Hematopoietic multipotent progenitor cell treated with erythropoietin and hydrocortisone succinate and interleukin-3 and kit ligand, for 17 days (in vitro differentiated cells): ENCODE measurements at places on chromosomes 6 and 20.

DNA sequence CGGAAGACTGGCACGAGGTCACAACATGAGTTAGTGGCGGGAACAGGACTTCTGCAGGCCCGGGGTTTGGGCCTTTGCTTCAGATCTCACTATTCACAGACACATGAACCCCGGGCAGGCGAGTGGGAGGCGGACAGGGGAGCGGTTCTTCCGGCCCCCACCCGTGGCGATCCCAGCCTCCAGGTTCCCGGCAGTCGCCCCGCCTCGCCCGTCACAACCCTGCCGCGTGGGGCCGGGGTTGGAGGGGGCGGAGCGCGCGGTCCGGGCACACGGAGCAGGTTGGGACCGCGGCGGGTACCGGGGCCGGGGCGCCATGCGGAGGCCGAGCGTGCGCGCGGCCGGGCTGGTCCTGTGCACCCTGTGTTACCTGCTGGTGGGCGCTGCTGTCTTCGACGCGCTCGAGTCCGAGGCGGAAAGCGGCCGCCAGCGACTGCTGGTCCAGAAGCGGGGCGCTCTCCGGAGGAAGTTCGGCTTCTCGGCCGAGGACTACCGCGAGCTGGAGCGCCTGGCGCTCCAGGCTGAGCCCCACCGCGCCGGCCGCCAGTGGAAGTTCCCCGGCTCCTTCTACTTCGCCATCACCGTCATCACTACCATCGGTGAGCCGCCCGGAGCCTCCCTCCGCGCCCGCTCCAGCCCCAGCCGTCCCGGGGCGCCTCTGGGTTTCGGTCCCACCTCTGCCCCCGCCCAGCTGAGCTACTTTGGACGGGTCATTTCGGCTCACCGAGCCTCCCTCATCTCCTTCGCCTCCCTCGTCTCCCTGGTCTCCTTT is at the start of gene KCNK15:
TSS of gene KCNK15 (plus strand) at position 268 of the 769 bp plus-strand sequence. CDS start at position 314, 46 bp downstream.
- no peak for DNase-seq

- no peak for DNase-seq
Measured at GRCh38 chr6:5680095-5680494, 326.6 kb downstream of the NRN1 start.

GRCh38 chr6:134517145-134517658 is 199.3 kb upstream of the SGK1 start:
- no peak for DNase-seq

GRCh38 chr20:57664924-57665588 is 44.8 kb downstream of the PMEPA1 start:
- DNase-seq: no peak

DNA sequence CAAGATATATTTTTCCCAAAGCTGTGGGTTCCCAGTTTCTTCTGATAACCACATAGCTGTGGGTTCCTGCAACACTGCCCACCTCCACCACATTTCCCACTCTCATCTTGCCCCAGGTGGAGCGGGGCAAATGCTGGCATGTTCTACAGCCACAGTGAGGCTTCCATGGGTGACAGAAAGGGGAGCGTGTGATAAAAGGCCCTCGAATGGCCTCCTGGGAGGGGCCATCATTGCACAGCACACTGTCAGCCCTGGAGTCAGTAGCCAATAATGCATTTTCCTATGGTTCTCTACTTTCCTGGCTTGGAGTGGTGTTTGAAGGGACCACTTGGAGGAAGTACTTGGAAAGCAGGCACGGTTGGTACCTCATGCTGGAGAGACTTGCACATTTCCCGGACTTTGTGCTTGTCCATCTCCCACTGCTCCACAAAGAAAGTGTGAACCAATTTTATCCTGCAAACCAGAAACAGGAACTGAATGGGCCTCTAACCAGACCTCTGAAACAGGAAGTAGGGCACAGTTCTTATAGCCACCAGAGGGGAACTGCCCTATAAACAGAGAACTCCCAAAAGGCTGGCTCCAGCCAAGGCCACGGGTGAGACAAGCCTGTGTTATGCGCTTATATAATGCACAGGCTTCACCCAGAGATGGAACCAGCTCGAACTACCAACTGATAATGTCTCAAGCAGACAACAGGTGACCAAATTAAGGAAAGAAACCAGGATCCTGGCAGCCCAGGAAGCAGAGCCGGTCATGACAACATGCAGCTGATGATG is 8.6 kb downstream of the MAP3K5 start:
- no peak for DNase-seq

GRCh38 chr6:118558464-118559217 is 10.5 kb downstream of the PLN start:
- no peak for DNase-seq

DNA sequence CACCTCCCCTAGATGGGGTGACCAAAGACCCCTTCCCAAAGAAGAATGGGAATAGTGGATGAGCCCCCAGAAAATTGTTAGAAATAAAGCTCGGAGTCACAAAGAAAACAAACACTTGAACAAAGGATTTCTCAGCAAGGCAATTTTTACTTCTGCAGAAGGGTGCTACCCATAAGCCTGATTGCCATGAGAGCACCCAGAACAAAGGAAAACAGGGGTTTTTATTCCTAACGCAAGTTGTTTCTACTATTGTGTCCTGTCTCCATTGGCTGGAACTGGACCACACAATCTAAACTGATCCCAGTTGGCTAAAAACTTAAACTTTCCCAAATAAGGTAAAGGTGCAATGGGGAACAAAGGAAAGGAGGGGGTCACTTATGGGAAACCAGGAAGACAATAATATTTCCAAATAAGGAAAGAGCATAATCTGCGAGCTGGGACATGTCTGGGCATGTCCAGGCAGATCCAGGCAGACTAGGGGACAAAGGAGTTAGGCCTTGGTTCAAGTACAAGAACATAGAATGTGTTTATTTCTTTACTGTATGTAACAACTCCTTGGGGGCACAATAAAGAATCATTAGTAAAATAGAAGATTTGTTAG is 20.0 kb downstream of the HLA-B start:
- DNase-seq: no peak

GRCh38 chr6:162345051-162345511 is 382.5 kb downstream of the PRKN start:
- DNase-seq: no peak

DNA sequence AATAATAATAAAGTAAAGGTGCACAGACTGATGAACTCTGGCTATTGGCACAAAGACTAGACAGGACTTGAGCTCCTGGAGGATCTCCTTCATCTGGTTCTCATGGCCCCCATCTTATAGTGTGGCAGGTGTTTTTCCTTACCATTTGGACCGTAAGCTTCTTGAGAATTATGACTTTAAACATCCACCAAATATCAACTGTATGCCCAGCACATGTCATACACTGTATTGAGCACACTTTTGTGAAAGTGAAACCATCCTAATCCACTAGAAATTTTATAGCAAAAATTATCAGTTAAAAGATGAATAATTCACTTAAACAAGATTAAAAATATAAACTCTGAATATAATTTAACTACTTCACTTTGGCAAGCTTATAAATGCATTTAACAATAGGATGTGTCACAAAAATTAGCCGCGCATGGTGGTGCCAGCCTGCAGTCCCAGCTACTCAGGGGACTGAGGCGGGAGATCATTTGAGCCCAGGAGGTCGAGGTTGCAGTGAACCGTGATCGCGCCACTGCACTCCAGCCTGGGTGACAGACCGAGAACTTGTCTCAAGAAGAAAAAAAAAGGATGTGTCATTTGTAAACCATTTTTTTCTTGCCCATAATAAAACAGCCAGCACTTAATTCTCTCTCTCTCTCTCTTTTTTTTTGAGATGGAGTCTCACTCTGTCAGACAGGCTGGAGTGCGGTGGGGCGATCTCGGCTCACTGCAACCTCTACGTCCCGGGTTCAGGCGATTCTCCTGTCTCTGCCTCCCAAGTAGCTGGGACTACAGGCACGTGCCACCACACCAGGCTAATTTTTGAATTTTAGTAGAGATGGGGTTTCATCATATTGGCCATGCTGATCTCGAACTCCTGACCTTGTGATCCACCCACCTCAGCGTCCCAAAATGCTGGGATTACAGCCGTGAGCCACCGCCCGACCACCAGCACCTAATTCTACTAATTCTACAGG is 9.1 kb downstream of the HIVEP2 start:
- DNase-seq: no peak

GRCh38 chr6:133871131-133871530 is 17.8 kb upstream of the TCF21 start:
- no peak for DNase-seq

DNA sequence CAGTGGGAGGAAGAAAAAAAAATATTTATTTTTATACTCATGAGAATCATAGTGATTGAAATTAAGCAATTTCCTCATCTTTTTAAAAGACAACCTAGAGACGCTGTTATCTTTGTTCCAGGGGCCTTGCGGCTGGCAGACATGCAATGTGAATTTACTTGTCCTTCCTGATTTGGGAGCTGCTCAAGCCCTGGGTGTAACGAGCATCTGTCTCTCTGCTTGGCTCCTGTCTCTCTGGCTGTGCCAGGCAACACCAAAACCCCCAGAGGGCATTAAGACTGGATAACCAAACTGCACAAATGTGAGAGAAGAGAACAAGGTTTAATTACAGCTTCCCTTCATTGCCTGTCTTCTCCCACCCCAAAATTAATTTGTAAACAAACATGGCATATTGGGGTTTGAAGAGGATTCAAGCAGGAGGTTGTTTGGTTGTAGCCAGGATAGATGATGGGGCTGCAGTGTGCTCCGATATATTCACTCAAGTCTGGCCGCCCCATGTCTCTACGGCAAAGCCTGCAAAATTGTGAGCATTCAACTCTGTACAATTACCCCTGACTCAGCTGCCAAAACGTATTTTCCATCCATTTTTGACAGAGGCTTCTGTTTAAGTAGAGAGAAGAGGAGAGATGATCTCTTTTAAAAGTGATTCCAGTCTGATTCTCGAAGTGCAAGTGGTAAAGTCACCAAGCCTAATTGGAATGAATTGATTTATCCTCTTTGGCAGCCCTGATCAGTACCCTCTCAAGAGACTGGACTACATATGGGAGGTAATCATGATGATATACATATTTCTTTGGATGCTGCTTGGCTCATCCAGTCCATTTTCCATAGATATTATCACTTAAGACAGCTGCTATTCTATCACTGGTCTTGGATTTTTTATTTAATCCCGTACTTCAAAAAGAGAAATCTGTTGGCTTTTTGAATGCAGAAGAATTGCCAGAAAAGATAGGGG is 170.2 kb downstream of the SLC24A3 start:
- no peak for DNase-seq

- DNase-seq: no peak
Measured at GRCh38 chr6:135158397-135158796, 22.7 kb upstream of the MYB start.

DNA sequence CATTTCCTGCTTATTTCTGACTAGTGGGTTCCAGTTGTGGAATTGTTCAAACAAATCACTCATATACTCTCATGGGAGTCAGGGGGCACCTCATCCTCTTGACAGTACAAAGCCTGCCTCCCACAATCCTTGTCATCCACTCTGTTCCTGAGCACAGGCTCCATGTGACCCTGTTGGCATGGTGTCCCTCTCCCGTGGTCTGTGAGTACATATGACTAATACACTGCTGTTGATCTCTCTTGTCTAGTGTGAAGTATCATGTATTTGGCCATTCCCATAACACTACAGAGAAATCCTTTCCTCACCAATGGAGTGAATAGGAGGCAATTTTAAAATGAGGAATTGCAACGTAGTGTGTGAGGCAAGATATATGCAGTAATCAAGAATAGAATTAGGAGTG is 185.3 kb downstream of the OGFRL1 start:
- no peak for DNase-seq

GRCh38 chr6:66238851-66239250 is 531.8 kb upstream of the EYS start:
- DNase-seq: no peak

DNA sequence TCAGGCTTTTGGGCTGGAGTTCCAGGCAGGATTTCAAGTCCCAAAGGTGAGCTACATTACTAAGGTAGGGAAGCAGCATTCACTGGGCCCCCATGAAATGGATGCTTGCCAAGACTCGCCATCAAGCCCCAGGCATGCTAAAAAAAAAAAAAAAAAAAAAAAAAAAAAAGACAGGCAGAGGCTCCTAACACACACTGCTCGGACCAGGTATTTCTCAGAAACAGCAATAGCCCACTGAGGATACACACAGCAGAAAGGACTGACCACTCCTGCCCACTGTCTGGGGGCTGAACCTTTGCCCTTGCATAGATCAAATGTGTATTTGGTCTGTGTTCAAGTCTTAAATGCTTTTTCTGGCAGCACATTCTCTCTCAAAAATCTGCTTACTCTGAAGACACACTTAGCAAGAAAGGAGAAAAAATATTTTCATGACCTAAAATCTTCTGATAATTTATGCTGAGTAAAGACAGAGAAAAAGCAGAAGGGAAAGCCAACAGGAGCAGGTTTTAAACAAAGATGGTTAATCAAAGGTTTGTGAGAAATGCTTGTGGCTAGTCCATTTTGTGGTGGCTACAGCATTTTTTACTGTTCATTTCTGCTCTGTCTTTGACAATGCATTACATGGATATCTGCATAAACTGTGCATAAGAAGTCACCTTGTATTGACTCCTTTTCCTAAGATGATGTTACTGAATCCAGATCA is 37.9 kb upstream of the BEND6 start:
- DNase-seq: no peak

- DNase-seq: no peak
Measured at GRCh38 chr6:48957781-48958180, 505.3 kb downstream of the MMUT start.

- no peak for DNase-seq
Measured at GRCh38 chr6:140537834-140538705, 1163.6 kb upstream of the CITED2 start.

- DNase-seq: no peak
Measured at GRCh38 chr20:48799328-48800105, 28.3 kb downstream of the PREX1 start.

DNA sequence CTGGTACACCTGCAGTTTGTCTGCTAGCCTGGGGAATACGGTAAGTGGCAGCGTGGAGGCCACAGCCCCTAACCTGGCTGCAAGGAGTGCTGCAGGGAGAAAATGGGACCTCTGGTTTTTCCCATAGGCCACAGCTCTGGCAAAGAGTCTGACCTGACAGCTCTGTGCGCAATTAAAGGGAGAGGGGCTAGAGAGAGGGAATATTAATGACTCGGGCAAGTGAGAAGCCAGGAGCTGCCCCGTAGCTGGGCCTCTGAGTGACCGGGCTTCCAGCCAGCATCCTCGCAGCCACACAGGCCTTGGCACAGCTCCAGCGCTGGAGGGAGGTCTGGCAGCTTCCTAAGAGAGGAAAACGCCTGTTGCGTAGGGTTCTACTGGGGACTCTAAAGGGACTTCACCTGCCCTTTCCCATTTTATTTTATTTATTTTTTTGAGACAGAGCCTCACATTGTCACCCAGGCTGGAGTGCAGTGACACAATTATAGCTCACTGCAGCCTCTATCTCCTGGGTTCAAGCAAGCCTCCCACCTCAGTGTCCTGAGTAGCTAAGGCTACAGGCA is 18.2 kb upstream of the OCSTAMP start:
- DNase-seq: peak; percentile 53

GRCh38 chr6:109743739-109744138 is 52.6 kb downstream of the FIG4 start:
- DNase-seq: no peak
